Uterine smooth muscle cell (primary cell): ENCODE measurements at places on chromosomes 7 and 10. TPM values are rescaled to one million over a fixed set of nuclear protein-coding genes. Genes with fewer than 3 reads are reported as not detected.

The TRPV6 gene
- under 0.01 TPM in 1 of 2 replicates, not detected in the other for total RNA-seq

The LANCL2 gene
- 20.0 and 27.6 TPM in 2 replicates for total RNA-seq

The GPR85 gene
- 8.6 TPM in 2 replicates for total RNA-seq

The DDC gene
- not detected in 2 replicates for total RNA-seq

The LRRC61 gene
- 1.9 and 2.2 TPM in 2 replicates for total RNA-seq

The CHRM2 gene
- 2.2 and 3.1 TPM in 2 replicates for total RNA-seq

The VGF gene
- 198 and 249 TPM in 2 replicates for total RNA-seq

The AQP1 gene
- total RNA-seq, result 0.50 and 0.66 TPM in 2 replicates

The SNX13 gene
- total RNA-seq, result 53.3 and 60.5 TPM in 2 replicates

The TMEM236 gene
- total RNA-seq, result 0.11 and 0.12 TPM in 2 replicates

The VWDE gene
- total RNA-seq, result under 0.01 and 0.33 TPM in 2 replicates

The ZNF518A gene
- total RNA-seq, result 15.5 and 21.4 TPM in 2 replicates

The OR2F2 gene
- not detected in 2 replicates for total RNA-seq

The LRRD1 gene
- total RNA-seq, result 0.11 TPM in 1 of 2 replicates, not detected in the other

The NKX1-2 gene
- not detected in 2 replicates for total RNA-seq

The GCK gene
- total RNA-seq, result 0.55 and 0.62 TPM in 2 replicates

The CYP26C1 gene
- 0.12 TPM in 1 of 2 replicates, not detected in the other for total RNA-seq
